Thyroid gland (tissue), 4 donors: ENCODE measurements at places on chromosomes 6 and 20.

DNA sequence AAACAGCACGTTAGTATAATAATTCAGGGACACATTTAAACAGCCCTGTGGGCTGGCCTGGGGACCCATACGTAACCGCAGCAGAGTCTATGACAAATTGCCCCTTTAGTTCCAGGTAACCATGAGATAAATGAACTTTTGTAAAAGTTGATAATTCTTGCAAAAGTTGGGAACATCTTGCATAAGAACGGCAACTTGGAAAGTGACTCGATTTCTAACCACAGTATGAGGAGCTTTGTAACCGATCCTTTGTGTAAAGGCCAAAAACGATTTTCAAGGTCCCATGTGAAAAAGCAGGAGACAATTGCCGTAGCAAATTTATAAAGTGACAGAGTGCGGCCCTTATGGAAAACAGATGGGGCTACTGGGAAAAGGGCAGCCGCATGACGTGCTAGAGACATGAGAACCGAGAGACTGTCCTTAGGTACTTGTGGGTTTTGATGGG is 81.6 kb downstream of the PSMG4 start:
- no peak for DNase-seq

DNA sequence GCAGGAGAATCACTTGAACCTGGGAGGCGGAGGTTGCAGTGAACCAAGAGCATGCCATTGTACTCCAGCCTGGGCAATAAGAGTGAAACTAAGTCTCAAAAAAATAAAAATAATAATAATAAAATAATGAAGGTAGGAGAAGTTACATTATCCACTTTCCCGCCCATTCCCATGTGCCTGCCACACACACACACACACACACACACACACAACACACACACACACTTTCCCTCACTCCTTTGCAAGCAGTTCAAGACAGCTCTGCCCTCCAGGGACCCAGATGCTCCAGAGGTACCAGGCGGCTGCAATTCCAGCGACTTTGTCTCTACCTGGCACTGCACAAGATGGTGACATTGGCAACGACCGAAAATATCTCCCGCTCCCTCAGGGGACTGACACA is 224.8 kb upstream of the JARID2 start:
- no peak for DNase-seq

- DNase-seq = no peak
Measured at GRCh38 chr20:62922451-62922921, 3.8 kb downstream of the DIDO1 start.

DNA sequence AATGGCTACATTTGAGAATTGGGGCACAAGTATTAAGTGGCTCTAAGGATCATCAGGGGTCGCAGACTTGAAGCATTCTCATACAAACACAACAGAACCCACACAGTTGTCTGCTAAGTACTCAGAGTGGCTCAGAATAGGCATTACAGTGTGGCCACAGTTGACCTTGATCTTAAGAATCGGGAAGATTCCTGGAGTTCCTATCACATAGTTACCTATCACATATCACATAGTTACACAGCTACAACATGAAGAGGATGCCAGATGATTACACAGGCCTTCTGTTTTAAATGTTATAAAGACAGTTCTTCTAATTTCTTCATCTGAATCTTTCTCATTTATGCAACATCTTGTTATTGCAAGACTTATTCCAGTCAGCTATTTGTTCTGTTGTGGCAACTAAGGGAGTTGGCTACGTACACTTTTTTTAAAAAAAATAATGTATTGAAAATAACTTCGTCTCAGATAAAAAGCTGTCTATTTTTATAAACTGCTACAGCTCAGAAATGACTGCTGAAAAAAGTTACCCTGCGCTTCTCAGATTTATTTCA is 129.0 kb downstream of the REV3L start:
- DNase-seq = no peak

DNA sequence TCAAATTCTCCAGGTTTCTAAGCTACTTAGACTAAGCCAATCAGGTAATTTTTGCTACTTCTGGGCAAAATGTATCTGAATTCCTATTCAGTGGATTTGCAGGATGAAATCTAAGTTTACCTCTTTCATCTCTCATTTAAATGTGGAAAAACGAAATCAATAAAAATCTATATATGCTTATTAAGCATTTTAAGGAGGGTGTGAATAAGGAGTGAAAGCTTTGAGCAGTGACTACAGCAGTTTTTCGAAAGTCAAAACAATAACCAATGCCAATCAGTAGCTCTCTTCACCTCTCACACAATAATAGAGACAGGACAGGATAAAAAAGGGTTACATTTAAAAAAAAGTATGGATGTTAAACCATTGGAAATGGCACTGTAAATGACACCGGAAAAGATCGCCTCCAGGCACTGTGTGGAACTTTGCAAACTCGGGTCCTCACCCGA is 476 bp upstream of the BCKDHB start:
- no peak for DNase-seq

DNA sequence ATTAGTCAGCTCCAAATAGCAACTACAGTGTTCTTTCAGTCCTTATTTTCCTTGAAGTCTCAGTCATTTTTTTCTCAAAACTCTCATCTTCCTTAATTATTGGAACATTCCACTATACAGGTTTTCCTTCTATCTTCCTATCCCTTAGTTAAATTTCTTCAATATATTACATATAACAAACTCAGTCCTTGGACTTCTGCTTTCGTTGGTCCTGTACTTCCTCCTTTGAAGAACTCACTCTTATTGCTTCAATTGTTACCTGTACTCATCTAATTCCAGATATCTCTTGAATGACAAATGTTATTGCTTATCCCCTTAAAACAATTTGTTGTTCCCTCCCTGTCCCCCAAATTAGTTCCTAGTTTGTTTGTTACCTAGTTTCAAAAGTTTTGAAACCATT is 67.7 kb upstream of the NOTCH4 start:
- DNase-seq = no peak

GRCh38 chr20:8519887-8520286 is 387.8 kb downstream of the PLCB1 start:
- DNase-seq = no peak
